ENCODE measurements at places on chromosomes 1 and 21.
A peak's percentile ranks its signal among the peaks of the same experiment; 100 is the strongest.

DNA sequence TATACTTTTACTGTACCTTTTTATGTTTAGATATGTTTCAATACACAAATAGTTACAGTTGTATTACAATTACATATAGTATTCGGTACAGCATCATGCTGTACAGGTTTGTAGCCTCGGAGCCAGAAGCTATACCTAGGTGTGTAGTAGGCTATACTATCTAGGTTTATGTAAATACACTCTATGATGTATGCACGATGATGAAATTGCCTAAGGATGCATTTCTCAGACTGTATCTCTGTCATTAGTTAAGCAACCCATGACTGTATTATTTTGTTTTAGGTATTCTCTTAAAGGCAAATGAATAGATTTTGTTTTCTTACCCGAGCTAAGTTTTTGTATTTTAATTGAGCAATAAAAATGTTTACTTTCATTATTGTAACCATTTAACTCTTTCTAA lies 56.4 kb downstream of the SPATA17 start:
- DNase-seq: peak; percentile 53

DNA sequence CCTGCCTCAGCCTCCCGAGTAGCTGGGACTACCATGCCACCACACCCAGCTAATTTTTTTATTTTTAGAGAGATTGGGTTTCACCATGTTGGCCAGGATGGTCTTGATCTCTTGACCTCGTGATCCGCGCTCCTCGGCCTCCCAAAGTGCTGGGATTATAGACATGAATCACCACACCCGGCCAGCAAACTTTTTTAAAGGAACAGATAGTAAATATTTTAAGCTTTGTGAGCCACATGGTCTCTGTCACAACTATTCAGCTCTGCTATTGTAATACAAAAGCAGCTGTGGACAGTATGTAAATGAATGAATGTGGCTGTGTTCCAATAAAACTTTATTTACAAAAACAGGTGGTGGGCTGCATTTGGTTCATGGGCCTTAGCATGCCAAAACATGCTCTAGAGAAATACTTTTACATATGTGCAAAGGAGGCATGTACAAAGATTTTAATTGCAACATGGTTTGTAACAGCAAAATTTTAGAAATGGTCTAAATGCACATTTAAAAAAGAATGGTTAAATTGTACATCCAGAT lies 47.0 kb downstream of the CDCP2 start:
- DNase-seq: no peak

DNA sequence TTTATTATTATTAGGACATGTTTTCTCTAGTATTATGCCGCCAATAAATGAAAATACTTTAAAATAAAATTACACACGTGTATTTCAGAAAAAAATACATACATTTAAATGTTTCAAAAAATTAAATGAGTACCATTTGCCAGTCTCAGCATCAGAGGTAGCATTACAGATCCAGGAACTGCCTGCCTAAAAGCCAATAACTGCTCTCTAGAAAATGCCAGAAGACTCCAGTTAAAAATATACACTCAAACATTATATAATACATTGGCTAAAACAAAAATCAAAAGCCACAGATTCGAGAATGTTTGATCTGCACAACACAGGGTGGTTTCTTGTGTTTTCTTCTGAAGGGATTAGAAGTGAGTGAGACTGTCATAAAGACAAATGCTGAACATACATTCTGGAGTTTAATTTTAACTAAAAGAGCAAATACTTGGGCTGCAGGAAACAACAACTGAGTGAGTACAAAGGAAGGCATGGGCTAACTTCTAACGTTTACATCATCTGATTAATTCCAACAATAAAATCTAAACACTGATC lies 105.5 kb downstream of the RERE start:
- DNase-seq: no peak

DNA sequence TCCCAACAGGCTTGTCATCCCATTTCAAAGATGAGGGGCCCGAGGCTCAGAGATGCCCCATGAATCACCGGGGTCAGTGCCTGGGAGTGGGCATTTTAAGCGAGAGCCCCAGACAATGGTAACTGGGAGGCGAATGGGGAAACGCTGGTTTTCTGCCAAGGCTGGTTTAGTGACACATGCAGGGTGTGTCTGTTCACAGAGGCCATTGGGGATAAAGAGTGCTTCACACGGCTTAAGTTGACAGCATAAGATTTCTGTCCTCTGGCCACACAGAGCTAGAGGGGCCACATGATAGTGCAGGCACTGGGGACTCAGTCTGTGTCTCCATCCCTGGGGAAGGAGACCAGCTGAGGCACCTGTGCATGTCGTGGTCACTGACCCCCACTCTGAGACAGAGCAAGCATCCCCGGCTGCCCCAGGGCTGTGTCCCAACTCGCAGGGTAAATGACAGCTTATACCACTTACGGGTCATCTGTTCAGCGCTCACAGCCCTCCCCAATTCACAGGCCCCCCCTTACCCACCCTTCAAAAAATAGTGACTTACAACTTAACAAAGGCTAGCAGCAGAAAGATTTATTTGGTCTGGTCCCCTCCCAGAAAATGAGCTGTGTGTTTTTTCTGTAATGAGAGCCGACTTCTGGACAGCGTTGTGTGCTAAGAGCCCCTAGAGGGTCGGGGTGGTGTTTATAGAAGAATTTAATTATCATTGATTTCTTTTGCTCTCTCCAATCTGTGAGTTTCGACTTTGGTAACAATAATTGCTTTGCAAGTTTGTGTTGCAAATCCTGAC lies 34.9 kb upstream of the ARHGEF16 start:
- peak; percentile 42 for DNase-seq

DNA sequence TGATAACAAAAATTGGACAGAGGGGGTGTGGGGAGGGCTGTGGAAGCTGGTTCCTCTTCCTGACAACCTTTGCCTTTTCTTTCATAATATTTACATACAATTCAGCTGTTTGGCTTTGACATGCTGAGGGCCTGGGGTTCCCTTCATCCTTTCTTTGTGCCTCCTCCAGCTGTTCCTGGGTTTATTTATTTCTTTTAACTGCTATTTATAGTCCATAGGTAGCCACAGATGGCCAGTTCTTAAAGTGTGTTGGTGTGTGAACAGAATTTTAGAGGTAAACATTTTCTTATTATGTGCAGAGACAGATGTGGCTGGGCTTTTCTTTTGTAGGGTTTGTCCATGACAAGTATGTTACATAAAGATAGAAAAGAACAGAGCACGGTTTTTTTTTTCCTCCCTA lies 34.1 kb upstream of the CNIH3 start:
- no peak for DNase-seq

- no peak for DNase-seq
Measured at GRCh38 chr1:78048446-78048845, 2.7 kb downstream of the GIPC2 start.
